Stimulated activated CD4-positive, alpha-beta T cell treated with anti-CD3 and anti-CD28 coated beads, Interleukin-1b, Interleukin-23, amount 100 ng/mL, for 1 hour (primary cell): ENCODE measurements at places on chromosomes 5 and 9.

DNA sequence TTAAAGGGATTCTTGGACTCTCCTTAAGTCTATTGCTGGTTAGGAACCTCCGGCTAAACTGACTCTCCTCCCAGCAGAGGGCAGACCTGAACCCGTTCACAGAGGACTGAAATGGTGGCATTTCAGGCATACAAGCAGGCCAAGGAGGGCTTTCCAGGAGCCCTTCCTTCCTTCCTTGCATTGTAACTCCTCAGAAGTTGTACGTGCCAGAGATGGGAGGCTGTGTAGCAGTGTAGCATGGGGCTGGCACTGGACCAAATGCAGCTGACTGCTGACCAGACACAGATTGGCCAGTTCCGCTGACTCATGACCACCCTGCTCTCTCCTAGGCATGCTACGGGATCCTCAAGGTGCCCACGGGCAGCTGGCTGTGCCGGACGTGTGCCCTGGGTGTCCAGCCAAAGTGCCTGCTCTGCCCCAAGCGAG lies 36.4 kb downstream of the JADE2 start:
- DNase-seq = no peak

- DNase-seq = no peak
Observed at GRCh38 chr5:149054416-149054815, 8.4 kb downstream of the SH3TC2 start.

DNA sequence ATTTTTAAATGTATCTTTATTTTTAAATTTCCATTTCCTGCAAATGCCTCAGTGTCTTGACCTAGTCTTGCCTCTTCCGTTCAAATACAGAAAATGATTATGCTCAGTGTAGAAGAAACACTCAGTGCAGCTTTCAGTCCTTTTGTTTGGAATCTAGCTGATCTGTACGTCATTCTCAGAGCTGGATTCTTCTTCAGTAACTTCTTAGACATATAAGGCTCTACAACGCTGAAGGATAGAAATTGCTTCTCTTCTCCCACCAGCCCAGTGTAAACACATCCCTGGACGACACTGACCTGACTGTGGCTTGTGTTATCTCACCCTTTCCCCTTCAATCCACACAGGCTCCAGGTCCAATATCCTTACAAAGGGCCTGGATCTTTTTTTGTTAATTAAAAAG lies 3.2 kb upstream of the ALDH1B1 start:
- DNase-seq = no peak

DNA sequence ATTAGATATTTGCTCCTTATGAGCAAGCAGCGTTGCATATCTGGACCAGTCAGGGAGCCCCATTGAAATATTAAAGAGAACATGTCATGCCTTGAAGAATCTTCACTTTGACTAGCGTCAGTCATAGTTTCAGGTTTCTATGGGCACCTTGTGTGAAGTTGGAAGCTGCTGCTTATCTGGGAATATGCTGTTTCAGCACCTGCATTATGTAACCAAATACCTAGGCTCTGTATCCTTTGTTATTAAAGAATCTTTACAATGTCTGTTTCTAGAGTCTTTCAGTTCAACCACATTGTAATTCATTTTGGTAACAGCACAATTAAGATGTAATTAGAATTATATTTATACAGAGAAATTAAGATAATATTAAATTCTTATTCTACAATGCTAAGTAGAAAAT lies 818.8 kb upstream of the TYRP1 start:
- DNase-seq = no peak

GRCh38 chr5:153714798-153715197 lies 224.3 kb downstream of the GRIA1 start:
- DNase-seq = no peak
